Progenitor cell of endocrine pancreas (in vitro differentiated cells): ENCODE measurements at places on chromosomes 16 and 17. TPM values are rescaled to one million over a fixed set of nuclear protein-coding genes. Genes with fewer than 3 reads are reported as not detected.

- peak overlapping the region; percentile 91 for H3K27ac ChIP-seq
- no peaks in the 10 kb centered on the region for H3K27me3 ChIP-seq
- H3K4me3 ChIP-seq = no peak overlapping the region
- H3K36me3 ChIP-seq = peaks cover 17% of the 10 kb centered on the region
These were observed 29.0 kb downstream of the TRPV2 start for GRCh38 chr17:16444258-16444886.

- no peak for DNase-seq
- H3K27ac ChIP-seq = no peak overlapping the region
- no peaks in the 10 kb centered on the region for H3K4me1 ChIP-seq
These were observed 20.9 kb downstream of the IRX3 start for GRCh38 chr16:54265575-54266107.

DNA sequence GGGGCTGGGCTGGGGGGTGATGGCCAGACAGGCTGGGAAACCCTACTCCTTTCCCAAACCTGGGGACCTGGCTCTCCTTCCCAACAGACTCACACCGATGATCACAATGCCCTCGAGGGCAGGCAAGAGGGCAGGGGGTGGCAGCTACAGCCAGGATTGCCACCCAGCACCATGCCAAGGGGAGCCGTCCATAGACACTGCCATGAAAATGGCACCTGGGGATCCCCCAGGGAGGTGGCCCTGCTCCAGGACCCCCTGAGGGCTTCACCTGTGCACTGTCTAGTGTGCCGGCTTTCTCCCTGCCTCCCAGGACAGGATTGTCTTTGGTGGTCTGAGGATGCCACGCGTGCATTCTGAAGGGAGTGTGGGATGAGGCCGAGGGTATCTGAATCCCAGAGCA lies 24.6 kb downstream of the RPH3AL start:
- peaks cover under 1% of the 10 kb centered on the region for H3K4me1 ChIP-seq
- H3K27ac ChIP-seq = no peak overlapping the region
- H3K36me3 ChIP-seq = peaks cover 10% of the 10 kb centered on the region
- DNase-seq = no peak
- no peaks in the 10 kb centered on the region for H3K27me3 ChIP-seq
- H3K4me3 ChIP-seq = no peak overlapping the region

GRCh38 chr16:12412252-12412651 lies 391.4 kb downstream of the CPPED1 start:
- H3K4me1 ChIP-seq = peaks cover 9% of the 10 kb centered on the region
- H3K27ac ChIP-seq = no peak overlapping the region
- DNase-seq = no peak
- no peaks in the 10 kb centered on the region for H3K27me3 ChIP-seq
- no peaks in the 10 kb centered on the region for H3K36me3 ChIP-seq

- H3K27me3 ChIP-seq = peaks cover 40% of the 10 kb centered on the region
- no peak overlapping the region for H3K4me3 ChIP-seq
- H3K27ac ChIP-seq = no peak overlapping the region
- DNase-seq = no peak
These were observed 68.1 kb upstream of the SEC14L1 start for GRCh38 chr17:77072670-77073069.

Gene KRT13
- not detected in 2 replicates for total RNA-seq

Gene SALL1
- total RNA-seq = 11.0 and 12.8 TPM in 2 replicates

Gene ATP1B2
- 1.5 and 2.1 TPM in 2 replicates for total RNA-seq

Gene FLYWCH2
- total RNA-seq = 26.3 and 26.9 TPM in 2 replicates

Gene ABCC11
- 0.91 and 1.5 TPM in 2 replicates for total RNA-seq
